ENCODE measurements at places on chromosomes 4 and X. TPM values are rescaled to one million over a fixed set of nuclear protein-coding genes. Genes with fewer than 3 reads are reported as not detected.
A peak's percentile ranks its signal among the peaks of the same experiment; 100 is the strongest.

ANKRD50 gene
- 60.9 TPM for total RNA-seq

DNA sequence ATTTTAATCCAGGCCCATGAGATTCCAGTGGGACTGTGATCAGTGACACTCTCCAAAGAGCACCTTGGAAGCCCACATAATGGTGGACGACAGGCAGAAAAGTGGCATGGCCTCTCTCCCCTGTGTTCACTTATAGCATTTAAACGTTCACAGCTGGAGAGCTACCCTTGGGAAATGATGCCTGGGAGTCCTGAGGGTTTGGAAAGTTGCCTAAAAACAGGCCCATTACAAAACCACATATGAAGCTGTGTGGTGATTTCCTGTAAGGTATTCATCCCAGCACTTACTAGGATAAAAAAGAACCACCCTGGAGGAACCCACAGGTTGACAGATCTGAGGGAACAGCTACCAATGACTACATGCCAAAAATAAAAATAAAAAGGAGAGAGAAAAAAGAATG is 193.2 kb downstream of the RASL11B start:
- DNase-seq: peak; percentile 5

VSIG4 gene
- total RNA-seq: not detected

DNA sequence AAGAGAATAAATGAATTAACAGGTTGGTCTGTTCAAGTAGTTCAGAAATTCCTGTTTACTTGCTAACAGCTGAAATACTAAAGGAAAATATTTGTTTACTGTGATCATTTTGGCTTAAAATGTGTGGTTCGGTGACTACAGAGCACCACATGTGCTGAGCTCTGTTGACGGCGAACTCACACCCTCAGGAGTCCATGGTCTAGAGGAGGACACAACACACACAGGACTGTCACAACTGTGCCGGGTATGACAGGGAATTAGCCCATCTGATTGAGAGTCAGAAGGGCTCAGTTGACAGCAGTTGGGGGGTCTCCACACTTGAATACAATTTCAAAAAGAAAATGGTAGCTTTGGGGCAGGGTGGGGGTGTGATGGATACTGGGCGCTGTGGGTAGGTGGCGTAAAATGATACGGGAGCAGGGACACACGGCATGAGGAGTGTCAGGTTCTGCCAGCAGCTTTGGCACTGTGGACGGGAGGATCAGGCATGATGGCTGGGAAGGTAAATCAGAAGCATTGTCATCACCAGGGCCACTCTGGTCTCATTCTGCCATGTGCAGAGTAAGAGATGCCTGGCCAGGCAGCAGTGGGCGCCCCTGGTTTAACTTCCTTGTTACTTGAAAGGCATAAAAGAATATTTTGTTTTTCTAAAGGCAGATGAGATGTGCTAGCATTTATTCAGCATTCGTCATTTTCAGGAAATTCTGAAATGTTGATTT is 33.3 kb downstream of the CLDN22 start:
- DNase-seq: no peak

DNA sequence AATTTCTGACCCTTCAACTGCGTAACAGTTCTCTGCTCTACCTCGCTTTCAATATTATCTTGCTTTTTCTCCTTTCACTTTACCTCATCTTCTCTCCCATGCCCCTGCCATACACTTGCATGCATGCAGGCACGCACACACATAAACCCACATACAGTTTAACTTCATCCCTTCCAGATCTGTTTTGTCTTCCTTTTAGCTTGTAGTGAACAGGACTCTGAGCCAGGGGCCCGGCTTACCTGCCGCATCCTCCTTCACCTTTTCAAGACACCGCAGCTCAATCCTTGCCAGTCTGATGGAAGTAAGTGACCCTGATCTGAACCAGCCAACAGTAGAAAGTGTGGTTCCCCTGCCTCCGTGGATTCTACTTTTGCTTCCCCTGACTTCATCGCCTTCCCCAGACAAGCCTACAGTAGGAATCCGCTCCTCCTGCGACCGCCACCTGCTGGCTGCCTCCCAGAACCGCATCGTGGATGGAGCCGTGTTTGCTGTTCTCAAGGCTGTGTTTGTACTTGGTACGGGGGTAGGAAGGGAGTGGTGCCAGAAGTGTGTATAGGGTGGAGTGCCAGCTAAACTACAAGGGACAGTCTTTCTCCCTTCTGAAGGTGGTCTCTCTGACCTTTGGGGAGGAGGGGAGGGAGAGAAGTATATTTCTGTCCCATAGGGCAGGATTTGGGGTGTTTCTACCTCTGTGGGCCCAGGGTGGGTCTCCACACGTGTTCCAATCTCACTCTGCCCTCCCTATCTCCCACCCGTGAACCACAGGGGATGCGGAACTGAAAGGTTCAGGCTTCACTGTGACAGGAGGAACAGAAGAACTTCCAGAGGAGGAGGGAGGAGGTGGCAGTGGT is 10.7 kb downstream of the MED12 start:
- DNase-seq: peak; percentile 76

NAP1L3 gene
- total RNA-seq: 0.88 TPM

GRCh38 chrX:21972721-21973120 is 32.2 kb downstream of the SMS start:
- DNase-seq: peak; percentile 62

- peak; percentile 50 for DNase-seq
These were observed 100.5 kb downstream of the CLNK start for GRCh38 chr4:10584042-10584441.

DNA sequence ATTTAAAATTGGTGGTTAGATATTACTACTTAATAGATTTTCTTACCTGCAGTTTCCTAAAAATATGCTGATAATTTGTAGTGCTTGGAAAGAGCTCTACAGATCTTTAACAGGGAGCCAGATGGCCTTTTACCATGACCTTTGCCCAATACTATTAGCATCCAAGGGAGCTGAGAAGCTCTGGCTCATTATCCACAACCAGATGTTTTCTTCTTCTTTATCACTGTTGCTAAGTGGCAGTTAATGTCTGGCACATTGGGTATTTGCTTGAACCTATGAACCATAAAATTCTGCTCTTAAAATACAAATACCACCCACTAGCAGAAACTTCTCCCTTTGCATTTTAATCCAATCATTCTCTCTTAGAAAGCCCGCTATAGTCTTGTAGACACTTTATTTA is 1480.3 kb downstream of the C4orf33 start:
- DNase-seq: no peak
